ENCODE measurements at places on chromosomes 7 and 10. TPM values are rescaled to one million over a fixed set of nuclear protein-coding genes. Genes with fewer than 3 reads are reported as not detected.

DNA sequence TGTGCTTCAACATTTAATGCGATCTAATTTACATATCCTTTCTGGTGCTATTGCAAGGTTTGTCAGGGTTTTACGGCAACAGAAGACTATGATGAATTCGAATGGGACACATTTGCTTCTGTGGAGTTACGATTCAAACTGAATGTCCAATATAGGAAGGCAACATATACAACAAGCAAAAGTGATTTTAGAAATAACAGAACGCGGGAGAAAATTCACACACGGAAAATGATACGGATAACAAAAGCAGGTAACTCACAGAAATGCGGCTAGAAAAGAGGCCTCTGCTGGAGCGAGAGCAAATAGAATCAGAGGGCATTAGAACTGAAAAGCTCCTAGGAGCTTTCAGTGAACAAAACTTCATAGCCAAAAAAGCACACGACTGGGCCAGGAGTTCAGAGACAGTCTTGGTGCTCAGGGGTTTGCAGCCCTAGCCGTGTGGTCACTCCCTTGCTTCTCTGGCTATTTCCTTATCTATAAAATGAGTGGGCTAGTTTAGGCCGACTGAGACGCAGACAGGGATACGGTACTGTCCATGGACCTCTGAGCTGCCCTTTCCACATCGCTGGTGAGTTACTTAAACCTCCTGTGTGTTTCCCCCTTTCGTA is 557 bp upstream of the TAX1BP1 start:
- DNase-seq, result peak; percentile 70

- no peak for DNase-seq
Observed at GRCh38 chr7:47636433-47637175, 54.7 kb upstream of the TNS3 start.

GRCh38 chr7:24411226-24411625 is 127.2 kb downstream of the NPY start:
- no peak for DNase-seq

DNA sequence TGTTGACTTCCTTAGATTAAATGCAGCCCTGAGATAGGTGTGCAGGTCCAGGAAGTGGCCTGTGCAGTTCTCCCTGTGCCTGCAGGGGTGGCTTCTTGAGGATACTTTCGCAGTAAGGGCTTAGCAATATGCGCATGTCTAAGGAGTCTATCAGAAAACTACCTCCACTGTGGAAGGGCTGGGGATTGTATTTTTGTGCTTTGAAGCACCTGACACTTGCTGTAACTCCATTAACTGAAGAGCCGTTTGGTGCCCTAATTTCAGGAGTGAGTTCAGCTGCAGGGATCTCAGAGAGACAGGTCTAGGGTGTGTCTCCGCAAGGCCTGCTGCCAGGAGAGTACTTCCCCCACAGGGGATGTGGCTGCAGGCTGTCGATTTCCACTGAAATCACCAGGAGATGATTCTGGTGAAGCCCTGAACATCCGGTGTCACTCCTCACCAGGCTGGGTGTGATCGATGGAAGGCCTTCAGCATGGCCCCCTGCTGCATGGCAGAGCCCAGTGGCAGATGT is 35.5 kb downstream of the IKZF1 start:
- DNase-seq, result no peak

GRCh38 chr10:79928028-79928583 is 20.8 kb downstream of the SFTPD start:
- DNase-seq, result no peak

GRCh38 chr10:5481121-5481520 is 18.2 kb downstream of the CALML5 start:
- DNase-seq, result no peak

- no peak for DNase-seq
Observed at GRCh38 chr7:271266-272107, 18.5 kb upstream of the FOXL3 start.

DNA sequence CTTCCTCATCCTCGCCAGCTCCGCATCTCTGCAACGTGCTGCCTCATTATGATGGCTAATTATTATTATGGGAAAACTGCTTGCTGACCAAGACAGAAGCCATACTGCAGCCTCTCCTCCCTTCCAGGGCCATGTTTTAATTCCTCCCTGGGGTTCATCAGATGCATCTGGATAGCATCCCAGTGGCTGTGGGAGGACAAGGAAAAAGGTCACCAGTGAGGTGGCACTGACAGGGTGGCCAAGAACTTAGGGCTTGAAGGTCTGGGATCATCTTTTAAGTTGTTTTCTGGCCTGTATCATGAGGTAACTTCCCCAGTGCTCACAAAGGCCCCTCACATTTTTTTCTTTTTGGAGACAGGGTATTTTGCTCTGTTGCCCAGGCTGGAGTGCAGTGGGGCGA is 39.6 kb downstream of the KCNH2 start:
- DNase-seq, result no peak

GRCh38 chr10:91682912-91683311 is 50.0 kb upstream of the PPP1R3C start:
- peak; percentile 12 for DNase-seq

Gene ASAH2B
- 5.0 TPM for total RNA-seq

Gene ST8SIA6
- 0.18 TPM for total RNA-seq

Gene NKX1-2
- not detected for total RNA-seq

Gene GHRHR
- total RNA-seq, result not detected

Gene ADAM22
- total RNA-seq, result 0.18 TPM

Measured in IMR-90 (cell line).